ENCODE measurements at places on chromosomes 16 and 17. TPM values are rescaled to one million over a fixed set of nuclear protein-coding genes. Genes with fewer than 3 reads are reported as not detected.

MYH2 gene
- not detected for total RNA-seq

GRCh38 chr17:17351901-17352781 lies 49.0 kb downstream of the NT5M start:
- H3K4me3 ChIP-seq = no peak overlapping the region
- H3K36me3 ChIP-seq = no peaks in the 10 kb centered on the region
- no peak for DNase-seq
- H3K27ac ChIP-seq = no peak overlapping the region
- H3K27me3 ChIP-seq = no peaks in the 10 kb centered on the region
- H3K4me1 ChIP-seq = no peaks in the 10 kb centered on the region

VAT1L gene
- 9.3 TPM for total RNA-seq

DNA sequence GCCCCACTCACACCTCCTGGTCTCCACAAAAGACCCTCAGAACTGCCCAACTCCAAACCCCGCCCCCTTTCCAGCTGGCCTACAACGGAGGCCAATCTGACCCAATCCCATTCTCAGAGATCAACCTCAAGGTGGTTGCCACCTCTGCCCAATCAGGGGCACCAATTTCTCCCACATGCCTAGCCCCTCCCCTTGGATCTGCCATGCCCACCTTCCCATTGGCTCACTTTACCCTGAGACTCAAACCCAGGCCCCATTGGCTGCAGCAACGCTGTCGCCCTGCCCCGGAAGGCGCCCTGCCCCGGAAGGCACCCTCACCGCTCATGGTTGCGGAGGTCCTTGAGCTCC lies 10.6 kb downstream of the ZNF668 start:
- no peaks in the 10 kb centered on the region for H3K27me3 ChIP-seq
- DNase-seq = no peak
- no peaks in the 10 kb centered on the region for H3K36me3 ChIP-seq
- no peaks in the 10 kb centered on the region for H3K4me1 ChIP-seq
- no peak overlapping the region for H3K4me3 ChIP-seq

- no peak for DNase-seq
- no peak overlapping the region for H3K27ac ChIP-seq
- no peak overlapping the region for H3K4me3 ChIP-seq
Observed at GRCh38 chr17:73347351-73347750, 35.5 kb upstream of the CDC42EP4 start.

PIRT gene
- total RNA-seq = 0.18 TPM

DNA sequence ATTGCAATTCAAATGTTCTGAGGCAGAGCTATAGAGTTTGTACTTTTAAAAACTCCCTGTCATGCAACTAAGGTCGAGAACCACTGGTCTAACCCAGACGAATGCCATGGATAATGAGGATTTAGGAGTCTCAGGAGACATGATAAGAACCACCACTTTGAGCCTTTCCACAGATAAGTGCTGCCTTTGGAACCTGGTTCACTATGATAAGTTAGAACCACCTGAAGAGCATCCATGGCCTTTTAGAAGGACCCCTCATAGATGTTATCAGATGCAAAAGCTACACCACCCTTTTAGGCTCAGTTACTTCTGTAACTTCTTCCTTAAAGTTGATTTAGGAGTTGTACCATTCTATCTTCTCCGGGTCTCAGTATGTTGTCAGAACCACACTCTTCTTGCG lies 350.6 kb upstream of the CCL2 start:
- H3K36me3 ChIP-seq = no peaks in the 10 kb centered on the region
- no peak for DNase-seq
- no peak overlapping the region for H3K27ac ChIP-seq
- no peak overlapping the region for H3K4me3 ChIP-seq
- no peaks in the 10 kb centered on the region for H3K4me1 ChIP-seq

CCR7 gene
- total RNA-seq = 0.84 TPM

DNA sequence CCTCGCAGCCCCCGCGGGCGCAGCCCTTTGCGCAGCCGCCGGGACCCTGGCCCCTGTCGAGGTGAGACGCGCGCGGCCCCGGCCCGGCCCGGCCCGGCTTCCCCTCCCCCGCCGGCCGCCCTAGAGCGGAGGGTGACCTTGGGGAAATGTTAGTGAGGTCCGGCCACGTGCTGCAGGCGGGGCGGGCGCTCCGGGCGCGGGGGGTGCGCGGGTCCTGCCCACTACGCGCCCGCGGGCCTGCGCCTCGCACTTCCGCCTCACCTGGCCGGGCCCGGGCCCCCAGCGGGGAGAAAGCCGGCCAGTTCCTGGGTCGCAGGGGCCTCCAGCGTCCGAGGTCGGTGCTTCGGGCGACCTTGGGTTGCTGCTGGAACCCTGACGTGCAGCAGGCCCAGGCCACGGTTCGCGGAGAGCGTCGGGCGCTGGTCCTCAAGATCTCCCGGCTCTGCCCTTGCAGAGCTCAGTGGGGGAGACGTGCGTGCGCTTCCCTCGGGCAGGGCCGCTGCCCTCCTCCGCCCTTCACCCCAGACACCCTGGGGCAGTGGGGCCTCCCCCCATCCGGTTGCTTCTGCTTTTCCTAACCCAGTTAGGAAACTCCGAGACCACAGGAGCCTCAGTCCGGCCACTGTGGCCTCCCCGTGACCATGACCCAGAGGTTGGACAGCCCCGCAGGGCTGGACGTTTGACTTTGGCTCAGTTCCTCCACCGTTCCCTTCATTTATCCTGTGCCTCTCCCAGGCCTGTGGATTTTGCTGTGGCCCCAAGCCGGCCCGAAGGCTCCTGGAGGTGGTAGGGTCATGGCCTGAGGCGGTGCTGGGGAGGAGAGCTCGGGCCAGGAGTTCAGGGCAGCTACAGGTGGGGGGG lies 791 bp downstream of the MCRIP2 start:
- DNase-seq = peak; percentile 79
- H3K36me3 ChIP-seq = no peaks in the 10 kb centered on the region
- peak overlapping the region; percentile 46 for H3K4me3 ChIP-seq

DNA sequence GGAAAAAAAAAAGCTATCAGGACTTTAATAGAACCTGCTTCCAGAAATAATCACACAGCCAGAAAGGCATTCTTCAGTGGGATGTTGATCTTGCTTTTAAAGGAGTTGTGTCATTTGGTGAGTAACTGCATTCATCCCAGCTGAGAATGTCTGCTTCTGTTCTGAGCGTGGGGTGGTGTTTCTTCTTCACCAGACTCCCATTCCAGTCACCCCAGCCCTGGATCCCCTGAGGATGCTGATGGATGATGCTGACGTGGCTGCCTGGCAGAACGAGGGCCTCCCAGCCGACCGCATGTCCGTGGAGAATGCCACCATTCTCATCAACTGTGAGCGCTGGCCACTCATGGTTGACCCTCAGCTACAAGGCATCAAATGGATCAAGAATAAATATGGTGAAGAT lies 122.5 kb downstream of the ZNF18 start:
- no peaks in the 10 kb centered on the region for H3K27me3 ChIP-seq
- H3K4me3 ChIP-seq = no peak overlapping the region
- no peak for DNase-seq
- no peaks in the 10 kb centered on the region for H3K36me3 ChIP-seq

DNA sequence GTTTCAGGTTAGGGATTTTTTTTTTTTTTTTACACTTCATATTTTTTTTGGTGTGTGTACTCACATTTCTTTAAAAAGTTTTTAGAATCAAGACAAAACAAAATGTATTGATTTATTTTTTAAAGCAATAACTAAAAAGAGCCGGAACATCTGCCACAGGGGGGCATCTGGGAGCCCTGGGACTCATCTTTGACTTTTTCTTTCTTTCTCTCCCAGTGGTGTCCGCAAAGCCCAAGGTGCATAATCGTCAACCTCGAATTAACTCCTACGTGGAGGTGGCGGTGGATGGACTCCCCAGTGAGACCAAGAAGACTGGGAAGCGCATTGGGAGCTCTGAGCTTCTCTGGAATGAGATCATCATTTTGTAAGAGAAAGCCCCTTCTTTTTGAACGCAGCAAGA lies 36.3 kb downstream of the WWP2 start:
- no peaks in the 10 kb centered on the region for H3K27me3 ChIP-seq
- H3K36me3 ChIP-seq = no peaks in the 10 kb centered on the region
- DNase-seq = no peak
- no peaks in the 10 kb centered on the region for H3K4me1 ChIP-seq
- H3K4me3 ChIP-seq = no peak overlapping the region

GRCh38 chr17:82050761-82051641 lies 610 bp downstream of the RFNG start:
- H3K36me3 ChIP-seq = no peaks in the 10 kb centered on the region
- H3K4me1 ChIP-seq = no peaks in the 10 kb centered on the region
- no peaks in the 10 kb centered on the region for H3K27me3 ChIP-seq
- H3K27ac ChIP-seq = no peak overlapping the region
- H3K4me3 ChIP-seq = peak overlapping the region; percentile 92
- no peak for DNase-seq

GRCh38 chr17:33582661-33583060 lies 289.6 kb upstream of the ASIC2 start:
- no peaks in the 10 kb centered on the region for H3K4me1 ChIP-seq
- H3K27ac ChIP-seq = no peak overlapping the region
- H3K27me3 ChIP-seq = no peaks in the 10 kb centered on the region
- H3K4me3 ChIP-seq = no peak overlapping the region
- H3K36me3 ChIP-seq = no peaks in the 10 kb centered on the region

OR4D1 gene
- not detected for total RNA-seq

DNA sequence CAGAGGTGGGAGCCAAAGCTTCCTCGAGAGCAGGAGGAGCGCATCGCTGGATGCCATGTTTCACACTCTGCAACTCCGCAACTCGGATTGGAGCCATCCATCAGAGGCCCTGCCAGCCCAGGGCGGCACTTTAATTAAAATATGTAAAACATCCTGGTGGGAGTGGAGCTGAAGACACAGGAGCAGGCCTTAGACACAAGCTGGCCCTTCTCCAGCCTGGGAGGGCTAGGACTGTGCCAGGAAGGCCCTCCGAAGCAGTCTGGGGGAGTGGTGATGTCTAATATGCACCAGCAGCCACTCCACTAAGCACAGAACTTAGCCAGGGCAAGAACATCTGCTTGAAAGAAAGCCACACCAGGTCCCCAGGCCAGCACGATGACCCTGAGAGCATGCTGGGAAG lies 5.8 kb upstream of the CCDC182 start:
- DNase-seq = no peak
- H3K4me1 ChIP-seq = no peaks in the 10 kb centered on the region
- no peaks in the 10 kb centered on the region for H3K27me3 ChIP-seq
- H3K4me3 ChIP-seq = no peak overlapping the region
- H3K27ac ChIP-seq = no peak overlapping the region

DNA sequence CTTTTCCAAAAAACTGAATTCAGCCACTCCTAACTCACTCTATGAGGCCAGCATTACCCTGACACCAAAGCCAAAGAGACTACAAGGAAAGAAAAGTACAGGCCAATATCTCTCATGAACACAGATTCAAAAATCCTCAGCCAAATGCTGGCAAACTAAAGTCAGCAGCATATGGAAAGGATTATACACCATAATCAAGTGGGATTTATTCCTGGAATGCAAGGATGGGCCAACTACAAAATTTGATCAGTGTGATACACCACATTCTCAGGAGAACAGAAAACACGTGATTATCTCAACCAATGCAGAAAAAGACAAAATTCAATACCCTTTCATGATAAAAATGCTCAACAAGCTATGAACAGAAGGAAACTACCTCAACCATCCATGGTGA lies 7.7 kb upstream of the AATK start:
- H3K27ac ChIP-seq = no peak overlapping the region
- no peaks in the 10 kb centered on the region for H3K36me3 ChIP-seq
- no peaks in the 10 kb centered on the region for H3K27me3 ChIP-seq
- no peaks in the 10 kb centered on the region for H3K4me1 ChIP-seq

DNA sequence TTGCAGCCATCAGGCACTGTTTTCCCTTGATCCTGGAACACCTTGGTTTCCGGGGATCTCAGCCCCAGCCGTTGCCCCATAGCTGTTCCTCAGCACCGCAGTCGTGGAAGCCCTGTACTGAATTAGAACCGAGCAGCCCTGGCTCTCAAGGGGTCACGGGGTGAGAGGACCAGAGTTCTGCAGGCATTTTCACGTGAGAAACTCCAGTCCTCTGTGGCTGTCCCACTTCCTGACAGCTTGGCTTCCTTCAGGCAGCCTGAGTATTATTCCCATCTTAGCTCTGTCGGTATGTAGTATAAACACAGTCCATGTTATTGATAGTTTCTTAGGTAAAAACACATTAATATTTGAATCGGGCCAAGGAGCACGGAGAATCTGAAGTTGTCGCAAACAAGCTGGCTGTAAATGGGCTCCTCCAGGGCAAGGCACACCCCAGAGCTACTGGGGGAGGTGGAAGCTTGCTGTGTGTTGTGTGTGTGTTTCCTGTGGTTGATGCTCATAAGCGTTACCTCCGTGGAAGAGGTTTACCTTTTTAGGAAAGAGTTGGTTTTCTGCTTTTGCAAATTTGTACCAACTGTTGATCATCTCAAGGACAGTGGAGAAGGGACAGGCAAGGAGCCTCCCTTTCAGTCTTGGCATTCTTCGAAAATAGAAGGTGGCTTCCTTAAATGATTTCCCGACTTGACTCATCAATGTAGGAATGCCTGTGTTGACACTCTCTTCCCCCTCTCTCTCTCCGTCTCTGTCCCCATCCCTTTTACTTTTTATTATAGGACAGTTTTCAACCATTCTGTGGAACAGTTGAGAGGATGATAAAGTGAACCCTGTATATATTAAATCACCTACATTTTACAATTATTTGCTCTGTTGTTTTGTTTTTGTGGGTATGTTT lies 208.9 kb upstream of the CHMP6 start:
- H3K36me3 ChIP-seq = no peaks in the 10 kb centered on the region
- no peak overlapping the region for H3K27ac ChIP-seq
- H3K4me1 ChIP-seq = no peaks in the 10 kb centered on the region
- H3K4me3 ChIP-seq = no peak overlapping the region
- H3K27me3 ChIP-seq = no peaks in the 10 kb centered on the region
- peak; percentile 24 for DNase-seq

Data from aorta (tissue), 5 donors.